NCI-H526 (cell line): ENCODE measurements at places on chromosomes 12 and 14.

GRCh38 chr12:49891012-49891411 is 12.7 kb downstream of the FAIM2 start:
- DNase-seq, result no peak

DNA sequence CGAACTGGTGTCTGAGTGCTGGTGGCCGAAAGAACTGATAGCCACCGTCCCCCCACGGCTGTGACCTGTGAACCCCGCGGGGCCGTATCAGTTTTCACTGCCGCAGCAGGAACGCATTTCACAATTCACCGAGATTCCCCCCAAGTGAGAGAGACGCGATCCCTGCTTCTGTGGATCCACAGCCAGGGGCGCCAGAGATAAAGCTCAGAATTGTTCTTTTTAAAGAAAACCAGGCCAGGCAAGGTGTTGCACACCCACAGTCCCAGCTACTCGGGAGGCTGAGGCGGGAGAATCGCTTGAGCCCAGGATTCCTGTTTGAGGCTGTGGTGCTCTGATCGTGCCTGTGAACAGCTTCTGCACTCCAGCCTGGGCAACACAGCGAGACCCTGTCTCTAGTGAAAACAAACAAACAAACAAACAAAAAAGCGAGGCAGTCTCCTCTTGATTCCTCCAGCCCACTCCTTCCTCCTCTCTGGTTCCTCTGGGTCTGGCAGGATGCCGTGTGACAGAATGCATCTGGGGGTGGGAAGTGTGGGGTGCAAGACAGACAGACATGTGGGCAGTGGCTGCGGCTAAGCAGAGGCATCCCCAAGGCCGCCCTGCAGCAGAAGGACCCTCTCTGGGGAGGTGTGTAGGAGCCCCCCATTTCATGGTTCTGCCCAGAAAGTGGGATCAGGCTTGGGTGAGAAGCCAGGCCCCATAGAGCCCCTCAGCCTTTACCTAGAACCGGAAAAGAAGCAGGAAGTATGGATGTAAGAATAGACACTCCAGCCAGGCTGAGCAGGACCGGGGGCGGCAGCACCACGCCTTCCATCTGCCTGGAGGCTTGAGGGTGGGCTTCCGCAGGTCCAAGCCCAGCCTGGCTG is 39.2 kb upstream of the PPP1R13B start:
- no peak for DNase-seq

- DNase-seq, result no peak
These were observed 208.3 kb downstream of the BCL11B start for GRCh38 chr14:99063620-99064225.

GRCh38 chr14:24996930-24997725 is 52.8 kb downstream of the STXBP6 start:
- DNase-seq, result no peak
